ENCODE measurements at places on chromosomes 2 and 18.

DNA sequence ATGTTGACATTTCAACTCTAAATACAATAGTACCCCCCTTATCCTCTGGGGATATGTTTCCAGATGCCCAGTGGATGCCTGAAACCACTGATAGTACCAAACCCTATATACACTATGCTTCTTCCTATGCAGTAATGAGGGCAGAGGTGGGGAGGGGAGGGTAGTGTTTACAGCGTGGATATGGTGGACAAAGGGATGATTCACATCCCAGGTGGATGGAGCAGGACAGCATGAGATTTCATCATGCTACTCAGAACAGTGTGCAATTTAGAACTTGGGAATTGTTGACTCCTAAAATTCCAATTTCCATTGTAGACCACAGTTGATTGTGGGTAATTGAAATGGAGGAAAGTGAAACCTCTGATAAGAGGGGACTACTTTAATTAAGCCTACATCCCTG lies 75.4 kb downstream of the TSN start:
- DNase-seq: no peak

GRCh38 chr2:17719562-17720371 lies 33.8 kb downstream of the SMC6 start:
- DNase-seq: peak; percentile 1

GRCh38 chr2:222756951-222757650 lies 85.6 kb downstream of the MOGAT1 start:
- DNase-seq: peak; percentile 79

DNA sequence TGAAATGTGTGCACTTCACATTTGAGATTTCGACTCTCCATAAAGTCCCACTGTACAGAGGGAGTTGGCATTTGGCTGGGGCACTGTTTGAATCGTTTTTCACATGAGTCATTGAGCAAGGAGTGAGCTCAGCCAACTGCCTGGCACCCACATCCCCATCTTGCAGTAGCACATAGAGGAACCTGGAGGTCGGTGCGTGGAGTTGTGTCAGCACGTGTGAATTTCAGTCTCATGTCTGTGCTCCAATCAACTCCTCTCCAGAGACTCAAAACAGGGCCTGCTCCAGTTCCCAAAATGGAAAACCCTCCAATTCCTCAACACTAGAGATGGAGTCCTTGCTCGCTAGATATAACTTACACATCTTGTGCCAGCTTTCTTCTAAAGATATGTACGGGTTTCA lies 126.8 kb upstream of the CAPN13 start:
- no peak for DNase-seq

DNA sequence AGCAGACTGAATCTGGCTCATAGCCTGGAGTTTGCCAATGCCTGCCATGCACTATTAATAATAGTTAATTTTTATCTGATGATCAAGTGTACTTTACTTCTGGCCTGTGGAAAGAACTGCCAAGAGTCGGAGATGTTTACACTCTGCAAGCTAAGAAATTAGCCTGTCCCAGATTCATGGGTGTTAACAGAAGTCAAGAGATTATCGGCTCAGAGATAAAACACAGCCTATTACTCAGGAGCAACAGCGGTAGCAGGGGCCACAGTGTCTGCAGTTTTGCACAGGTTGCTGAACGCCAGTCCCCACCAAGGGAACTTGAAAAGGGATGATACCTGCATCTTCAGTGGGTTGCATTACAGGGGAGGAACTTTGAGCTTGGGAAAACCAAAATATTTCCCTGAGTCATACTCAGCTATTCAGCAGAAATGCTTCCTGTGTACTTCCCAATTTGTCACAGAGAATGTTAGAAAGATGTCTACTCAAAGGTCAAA lies 4.3 kb upstream of the ADI1 start:
- DNase-seq: peak; percentile 40

DNA sequence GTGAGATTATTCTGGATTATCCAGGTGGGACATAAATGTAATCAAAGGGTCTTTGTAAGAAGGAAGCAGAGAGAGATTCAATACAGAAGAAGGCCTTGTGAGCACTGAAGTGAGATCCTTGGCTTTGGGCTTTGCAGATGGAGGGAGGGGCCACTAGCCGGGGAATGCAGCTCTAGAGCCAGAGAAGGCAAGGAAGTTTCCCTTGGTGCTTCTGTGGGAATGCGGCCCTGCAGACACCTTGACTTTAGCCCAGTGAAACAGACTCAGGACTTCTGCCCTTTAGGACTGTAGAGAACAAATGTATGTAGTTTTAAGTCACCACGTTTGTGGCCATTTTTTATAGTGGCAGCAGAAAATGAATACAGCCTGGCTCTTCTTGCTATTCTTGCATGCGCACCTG lies 8.1 kb downstream of the NEU2 start:
- DNase-seq: no peak

GRCh38 chr2:176508984-176509740 lies 239.9 kb downstream of the MTX2 start:
- DNase-seq: peak; percentile 91

DNA sequence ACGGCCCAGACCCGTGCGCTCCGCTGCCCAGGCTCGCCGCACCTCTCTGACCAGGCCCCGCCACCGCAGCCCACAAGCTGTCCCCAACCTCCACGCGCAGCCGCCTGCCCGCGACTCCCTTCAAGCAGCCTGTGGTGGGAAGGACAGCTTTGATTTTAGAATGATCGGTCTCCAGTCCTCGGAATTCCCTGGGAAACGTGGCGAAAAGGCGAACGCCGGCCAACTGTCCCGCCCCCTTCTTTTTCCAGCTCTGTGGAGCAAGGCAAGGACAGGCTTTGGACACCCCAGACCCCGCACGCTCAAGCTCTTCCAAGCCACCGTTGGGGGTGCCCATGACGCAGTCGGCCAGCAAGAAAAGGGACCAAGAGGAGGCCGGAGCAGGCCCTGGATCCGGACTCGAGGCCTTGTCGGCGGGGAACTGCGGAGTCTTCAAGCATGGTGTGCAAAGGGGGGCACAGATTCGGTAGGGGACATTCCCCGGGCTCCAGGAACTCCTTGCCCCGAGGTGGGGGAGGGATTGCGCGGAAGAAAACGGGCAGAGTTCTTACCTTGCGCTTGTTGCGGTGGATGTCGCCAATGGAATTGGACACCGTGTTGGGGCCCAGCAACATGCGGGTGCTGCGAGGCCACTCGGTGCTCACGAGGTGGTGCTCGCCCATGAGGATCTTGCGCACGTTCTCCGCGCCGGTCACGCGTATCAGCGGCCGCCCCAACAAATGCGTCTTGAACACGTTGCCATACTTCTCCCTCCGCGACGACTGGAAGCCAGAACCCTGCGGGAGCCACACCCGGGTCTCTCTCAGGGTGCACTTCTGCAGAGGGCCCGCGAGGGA lies 4.0 kb downstream of the CYP26B1 start:
- DNase-seq: no peak

- DNase-seq: no peak
These were observed 92.3 kb downstream of the CCBE1 start for GRCh38 chr18:59604877-59605276.

GRCh38 chr2:43340066-43340465 lies 113.7 kb upstream of the ZFP36L2 start:
- peak; percentile 69 for DNase-seq

- peak; percentile 51 for DNase-seq
These were observed 37.1 kb upstream of the GPR75 start for GRCh38 chr2:53896864-53897263.

DNA sequence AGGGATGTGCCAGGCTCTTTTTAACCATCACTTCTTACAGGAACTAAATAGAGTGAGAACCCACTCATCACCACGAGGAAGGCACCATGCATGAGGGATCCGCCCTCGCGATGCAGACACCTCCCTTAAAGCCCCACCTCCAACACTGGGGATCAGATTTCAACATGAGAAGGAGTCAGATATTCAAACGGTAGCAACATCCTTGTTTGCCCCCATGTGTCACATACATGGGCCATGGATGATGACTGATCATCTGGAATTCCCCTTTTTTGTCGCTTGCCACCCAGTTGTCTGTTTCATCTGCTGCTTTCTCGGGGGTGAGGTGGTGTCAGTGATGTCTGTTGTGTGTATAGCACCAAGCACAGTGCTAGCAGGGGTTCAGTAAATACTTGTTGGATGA lies 57.9 kb downstream of the NCK2 start:
- DNase-seq: no peak

- DNase-seq: no peak
These were observed 157.4 kb downstream of the FBXO15 start for GRCh38 chr18:73990258-73990657.

GRCh38 chr2:109375656-109376055 lies 238.1 kb downstream of the SEPTIN10 start:
- no peak for DNase-seq

DNA sequence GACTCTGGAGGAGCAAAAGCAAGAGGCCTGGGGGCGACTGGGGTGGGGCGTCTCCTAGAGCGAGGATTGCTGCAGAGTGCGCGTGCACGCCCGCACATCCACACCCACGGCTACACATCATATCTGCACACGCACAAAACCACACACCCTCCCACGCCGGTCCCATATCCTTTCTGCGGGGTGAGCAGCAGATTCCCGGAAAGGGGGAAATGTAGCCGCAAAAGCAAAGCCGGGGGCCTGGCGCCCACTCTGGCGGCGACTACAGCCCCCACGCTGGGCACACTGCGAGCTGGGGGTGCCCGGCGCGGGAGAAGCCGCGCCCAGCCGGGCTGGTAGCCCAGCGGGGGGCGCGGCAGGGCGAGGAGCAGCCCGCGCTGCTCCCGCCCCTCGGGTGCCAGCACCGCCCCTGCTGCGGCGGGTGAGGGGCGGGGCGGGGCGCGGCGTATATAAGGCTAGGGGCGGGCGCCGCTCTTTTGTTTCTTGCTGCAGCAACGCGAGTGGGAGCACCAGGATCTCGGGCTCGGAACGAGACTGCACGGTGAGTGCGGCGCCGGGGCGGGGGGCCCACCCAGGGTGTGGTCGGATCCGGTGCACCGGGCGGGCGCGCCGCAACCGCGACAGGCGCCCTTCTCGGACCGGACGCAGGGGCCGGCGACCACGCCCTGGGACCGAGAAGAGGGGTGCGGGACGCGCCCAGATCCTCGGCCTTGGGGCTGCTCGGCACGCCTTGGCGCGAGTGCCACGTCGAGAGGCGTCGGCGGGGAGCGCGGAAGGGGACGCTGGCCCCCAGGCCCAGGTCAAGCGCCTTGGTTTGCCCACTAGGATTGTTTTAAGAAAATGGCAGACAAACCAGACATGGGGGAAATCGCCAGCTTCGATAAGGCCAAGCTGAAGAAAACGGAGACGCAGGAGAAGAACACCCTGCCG lies at the start of gene TMSB10:
Gene TMSB10 (plus strand): TSS at position 476 of the 927 bp plus-strand sequence.
- DNase-seq: peak; percentile 90

- no peak for DNase-seq
These were observed 3.2 kb downstream of the FHL2 start for GRCh38 chr2:105395691-105396090.

GRCh38 chr18:58900015-58900649 lies 35.5 kb downstream of the ZNF532 start:
- no peak for DNase-seq

DNA sequence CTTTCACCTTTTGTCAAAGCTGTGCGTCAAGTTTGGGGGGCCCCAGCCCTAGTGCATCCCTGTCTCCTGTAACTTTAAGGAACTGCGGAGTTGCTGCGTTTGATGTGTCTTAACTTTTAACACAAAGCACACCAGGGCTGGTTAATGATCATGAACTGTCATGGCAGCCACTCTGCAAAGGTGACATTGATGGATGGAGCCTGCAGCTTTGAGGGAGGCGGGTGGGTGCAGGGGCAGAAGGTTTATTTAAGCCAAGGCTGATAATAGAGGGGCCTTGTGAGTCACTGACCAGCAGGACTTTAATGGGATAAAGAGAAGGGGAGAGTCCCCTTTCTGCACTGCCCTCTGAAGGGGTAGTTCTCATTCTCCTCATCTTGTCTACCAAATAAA lies 190.2 kb upstream of the GATA6 start:
- DNase-seq: no peak

DNA sequence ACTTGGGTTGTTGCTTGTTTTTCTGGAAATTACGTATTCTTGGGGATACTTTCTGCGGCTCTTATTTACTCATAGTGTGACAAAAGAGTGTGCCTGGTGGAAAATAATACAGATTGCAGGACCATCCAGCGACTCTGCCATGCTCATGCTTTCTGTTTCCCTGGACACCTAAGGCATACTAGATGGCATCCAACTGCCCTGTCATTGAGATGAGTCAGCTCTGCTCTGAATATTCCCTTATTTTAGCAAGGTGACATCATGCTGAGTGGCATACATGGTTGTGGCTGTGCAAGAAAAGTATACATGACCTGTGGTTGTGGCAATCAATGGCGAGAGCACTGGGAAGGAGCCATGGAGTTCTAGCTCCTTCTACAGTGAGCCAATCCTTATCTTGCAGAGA lies 471.0 kb downstream of the TMEM182 start:
- DNase-seq: no peak

DNA sequence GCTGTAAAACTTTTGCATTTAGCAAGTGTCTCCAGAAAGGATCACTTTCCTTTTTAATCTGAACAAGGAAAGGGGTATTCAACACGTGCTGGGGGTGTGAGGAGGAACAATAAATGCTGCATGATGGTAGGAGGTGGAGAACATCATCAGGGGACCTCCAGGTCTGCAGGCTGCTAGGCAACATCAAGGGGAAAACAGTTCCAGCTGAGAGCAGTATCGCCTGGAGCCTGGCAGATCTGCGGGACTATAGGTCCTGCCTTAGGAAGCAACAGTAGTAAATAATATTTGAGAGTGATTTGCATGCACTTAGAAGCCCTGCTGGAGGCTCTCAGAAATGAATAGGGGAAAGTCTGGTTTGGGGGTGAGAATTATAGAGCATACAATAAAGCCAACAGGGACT lies 175.6 kb downstream of the SUCLG1 start:
- no peak for DNase-seq

DNA sequence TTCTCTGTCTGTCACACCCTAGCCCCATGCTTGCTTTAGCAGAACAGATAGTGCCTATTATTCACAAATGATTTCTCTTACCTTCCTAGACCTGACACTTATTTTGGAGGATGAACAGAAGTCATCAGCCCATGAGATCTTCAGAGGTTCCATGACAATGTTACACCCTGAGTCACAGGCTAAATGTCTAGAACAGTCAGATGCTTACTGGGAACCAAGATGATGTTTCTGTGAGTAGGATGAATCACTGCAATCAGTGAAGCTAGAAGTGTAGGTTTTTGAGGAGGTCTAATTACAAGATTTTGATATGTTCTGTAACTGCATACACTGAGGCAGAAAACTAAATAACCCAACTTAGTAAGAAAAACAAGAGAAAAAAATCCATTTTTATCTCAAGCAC lies 123.0 kb upstream of the THUMPD2 start:
- DNase-seq: peak; percentile 74

DNA sequence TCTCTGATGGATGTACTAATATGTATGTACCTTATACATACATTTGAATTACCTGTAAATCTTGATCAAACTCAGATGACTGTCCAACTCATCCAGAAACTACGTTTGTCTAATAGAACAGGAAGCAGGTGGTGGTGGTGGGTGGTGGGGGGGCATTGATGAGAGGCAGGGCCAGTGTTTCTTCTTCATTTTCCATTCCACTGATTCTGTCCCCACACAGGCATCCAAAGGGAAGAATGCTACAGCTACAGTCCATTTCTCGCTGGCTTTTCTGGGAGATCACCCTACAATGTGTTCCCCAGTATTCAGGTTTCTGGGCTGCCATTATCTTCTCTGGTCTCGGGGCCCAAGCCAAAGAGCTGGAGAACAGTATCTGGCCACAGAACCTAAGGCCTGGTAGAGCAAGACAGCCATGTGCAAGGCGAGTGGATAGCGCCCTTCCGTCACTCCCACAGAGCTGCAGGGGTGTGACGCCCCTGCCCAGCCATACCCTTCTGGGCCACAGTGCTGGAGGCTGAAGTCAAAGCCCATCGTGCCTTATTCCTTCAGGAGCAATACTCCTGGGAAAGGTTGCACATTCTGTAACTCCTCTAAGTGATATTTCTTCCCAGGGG lies 54.5 kb downstream of the BCL11A start:
- no peak for DNase-seq

Data from fibroblast of skin of right quadriceps (primary cell).